ENCODE measurements at places on chromosomes 2 and 18.
A peak's percentile ranks its signal among the peaks of the same experiment; 100 is the strongest.

DNA sequence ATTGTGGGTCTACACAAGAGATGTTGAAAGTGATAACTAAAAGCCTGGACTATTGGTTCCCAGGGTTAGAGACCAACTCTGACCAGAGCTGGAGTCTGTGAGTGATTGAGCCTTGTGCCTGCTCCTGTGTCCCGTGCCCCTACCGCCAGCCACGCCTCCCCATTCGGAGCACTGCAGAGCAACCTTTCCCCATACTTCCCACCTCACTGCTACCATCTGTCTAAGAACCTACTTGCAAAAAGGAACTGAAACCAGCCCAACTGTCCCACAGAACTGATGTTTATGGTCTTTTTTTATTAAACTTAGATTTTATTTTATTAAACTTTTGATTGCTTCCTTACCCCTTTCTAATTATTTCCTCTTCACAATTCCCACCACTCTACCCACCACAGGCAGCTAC is 300.3 kb upstream of the MGAT5 start:
- no peak for DNase-seq

DNA sequence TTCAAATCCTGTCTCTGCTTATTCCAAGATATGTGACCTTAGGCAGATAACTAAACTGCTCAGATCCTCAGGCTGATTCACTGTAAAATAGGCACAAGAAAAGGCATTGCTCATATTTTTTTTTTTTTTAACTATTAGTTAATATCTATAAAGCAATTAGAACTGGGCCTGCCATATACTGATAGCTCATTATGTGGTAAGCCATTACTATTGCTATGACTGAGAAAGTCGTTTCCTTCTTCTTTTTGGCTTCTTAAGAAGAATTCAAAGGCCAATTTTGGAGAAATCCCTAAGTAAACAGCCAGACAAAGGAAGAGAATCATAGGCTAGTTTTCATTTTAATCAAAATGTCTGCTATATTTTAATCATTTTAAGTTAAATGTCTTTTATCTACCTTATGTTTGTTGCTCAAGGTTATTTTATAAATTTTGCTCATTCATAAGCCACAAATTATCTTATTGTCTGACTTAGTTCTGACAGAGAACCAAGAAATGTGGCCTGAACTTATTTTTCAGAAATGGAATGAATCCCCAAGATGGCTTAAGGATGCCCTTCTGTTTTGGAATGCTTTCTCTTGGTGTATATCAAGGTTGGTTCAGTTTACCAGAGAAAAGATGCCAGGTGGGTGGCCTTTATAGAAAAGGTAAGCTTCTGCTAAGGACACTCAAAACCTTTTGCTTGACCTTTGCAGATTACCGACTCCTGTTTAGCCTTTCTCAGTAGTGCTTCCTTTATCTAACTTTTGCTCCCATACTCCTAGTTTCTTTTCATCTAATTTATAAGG is 21.3 kb upstream of the VRK2 start:
- no peak for DNase-seq

DNA sequence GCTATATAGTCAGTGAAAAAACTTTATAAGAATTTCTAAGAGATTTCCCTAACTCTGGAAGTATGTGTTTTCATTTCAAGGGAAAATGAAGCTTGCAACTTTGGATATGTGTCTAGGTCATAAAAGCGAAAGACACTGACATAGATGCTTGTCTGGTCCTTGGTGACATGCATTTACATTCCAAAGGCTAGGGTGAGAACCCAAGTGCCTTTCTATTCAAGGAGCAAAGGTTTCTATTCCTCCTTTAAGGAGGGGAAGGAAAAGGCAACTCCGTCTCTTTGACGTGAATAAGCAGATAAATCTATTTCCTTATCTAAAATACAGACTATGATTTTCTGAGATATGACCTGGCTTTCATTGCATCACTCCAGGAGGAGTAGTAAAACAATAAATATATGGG is 261.1 kb downstream of the CDH7 start:
- no peak for DNase-seq

DNA sequence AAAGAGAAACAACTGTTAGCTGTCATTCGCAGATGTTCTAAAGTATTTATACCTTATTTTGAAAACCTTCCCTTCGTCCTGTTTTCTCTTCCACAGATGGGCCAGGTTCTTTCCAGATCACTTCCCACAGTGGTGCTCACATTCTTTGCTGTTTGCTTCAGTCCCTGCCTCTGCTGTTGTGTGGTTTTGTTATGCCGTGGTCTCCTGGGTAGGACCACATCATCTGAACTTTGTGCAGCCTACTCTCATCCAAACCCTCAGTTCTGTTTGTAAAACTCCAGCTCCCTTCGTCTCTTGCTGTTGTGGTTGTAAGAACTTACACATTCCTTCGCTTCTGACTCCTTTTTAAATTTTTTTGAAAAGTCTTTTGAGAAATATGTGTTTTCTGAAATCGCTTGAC is 38.1 kb downstream of the ZNF236 start:
- DNase-seq = peak; percentile 18

- no peak for DNase-seq
Observed at GRCh38 chr2:18136881-18137475, 258.5 kb downstream of the KCNS3 start.

- DNase-seq = no peak
Observed at GRCh38 chr2:121697108-121697631, 39.5 kb downstream of the NIFK start.

DNA sequence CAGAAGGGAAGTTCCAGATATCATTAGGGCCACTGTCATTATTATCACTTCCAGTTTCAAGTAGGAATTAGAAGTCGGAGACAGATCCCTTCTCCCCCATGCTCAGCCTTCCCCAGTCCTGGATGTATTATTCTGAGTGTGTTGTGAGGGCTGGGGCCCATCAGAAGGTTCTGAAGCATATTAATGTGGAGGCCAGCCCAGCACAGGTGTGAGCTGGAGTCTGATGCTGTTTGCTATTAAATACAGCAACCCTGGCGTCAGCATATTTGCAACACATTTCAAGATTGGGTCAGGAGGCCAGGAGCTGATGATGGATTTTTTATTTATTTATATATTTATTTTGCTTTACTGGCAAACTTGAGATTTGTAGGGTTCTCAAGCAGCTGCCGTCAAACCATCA is 195.2 kb downstream of the NRP2 start:
- no peak for DNase-seq

DNA sequence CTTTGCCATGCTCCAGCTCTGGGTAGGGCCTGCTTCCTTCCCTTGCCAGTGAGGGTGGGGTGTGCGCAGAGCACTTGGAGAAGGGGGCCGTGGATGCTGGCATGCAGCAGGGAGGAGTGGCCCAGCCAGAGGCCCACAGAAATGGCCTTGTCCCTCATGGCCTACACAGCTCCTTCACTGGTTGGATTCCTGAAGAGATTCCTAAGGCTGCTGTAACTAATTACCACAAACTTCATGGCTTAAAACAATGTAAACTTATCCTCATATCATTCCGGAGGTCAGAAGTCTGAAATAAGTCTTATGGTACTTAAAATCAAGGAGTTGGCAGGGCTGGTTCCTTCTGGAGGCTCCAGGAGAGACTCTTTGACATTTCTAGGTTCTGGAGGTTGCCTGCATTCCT is 195.2 kb downstream of the GLI2 start:
- no peak for DNase-seq

DNA sequence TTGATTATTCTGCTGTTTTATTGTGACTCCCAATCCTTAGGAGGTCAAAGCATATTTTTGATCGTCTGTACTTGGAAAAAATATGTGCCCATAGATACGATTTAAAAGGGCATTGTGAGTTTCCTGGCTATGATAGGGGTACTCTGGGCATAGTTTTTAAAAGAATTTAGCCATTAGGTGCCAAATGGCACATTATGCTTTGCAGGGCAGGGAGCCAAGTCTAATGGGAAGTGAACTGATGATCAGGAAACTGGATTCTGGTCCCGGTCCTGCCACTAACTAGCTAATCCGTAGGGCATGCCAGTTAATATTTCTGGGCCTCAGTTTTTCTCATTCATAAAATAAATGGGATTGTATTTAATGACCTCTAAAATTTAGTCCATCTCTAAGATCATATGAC is 189.3 kb downstream of the LTBP1 start:
- DNase-seq = no peak

DNA sequence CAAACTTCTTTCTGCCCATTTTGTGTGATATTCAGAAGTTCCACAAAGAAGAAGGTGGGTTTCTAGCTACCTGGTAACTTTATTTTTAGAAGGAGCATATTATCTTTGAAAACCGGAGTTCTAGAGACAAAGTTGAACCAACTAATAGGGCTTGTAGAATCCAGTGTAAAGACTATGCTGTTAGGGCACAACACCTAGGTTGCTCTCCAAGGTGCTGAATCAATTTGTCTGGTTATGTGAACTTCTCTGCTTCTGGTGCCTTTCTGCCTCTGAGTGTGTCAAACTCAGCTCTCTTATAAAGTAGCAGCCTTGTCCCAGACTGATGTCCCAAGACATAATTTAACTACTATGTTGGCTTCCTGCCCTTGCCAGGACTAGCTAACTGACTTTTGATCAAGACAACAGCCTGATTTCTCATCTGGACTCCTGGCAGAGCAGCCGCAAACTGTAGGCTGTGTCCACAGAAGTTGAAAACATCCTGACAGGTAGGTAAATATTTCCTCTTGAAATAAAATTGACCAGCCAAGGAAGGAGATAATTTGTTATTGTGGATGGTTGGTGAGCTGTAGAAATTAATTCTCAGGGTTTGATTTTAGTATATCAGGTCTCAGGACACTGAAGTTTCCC is 119.4 kb downstream of the CYRIA start:
- no peak for DNase-seq

- DNase-seq = no peak
Observed at GRCh38 chr2:19774805-19775176, 127.0 kb downstream of the TTC32 start.

GRCh38 chr2:31302940-31303563 is 69.1 kb downstream of the EHD3 start:
- DNase-seq = no peak

DNA sequence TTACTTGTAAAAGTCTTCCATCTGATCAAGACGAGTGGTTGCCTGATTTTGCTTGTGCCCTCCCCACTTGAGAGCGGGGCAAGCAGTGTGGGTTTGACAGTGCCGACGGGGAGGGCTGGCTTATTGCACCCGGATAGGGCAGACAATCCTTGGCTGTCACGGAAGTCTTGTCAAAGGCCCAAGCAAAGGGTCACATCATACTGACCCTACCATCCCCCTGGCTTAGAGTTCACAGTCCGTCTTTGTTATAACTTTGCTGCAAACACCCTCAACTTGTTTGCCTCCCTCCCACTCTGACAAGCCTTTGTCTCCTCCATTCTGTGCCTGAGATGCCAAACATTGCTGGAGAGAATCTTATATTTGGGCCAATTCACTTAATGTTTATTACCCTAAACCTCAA is 165.9 kb upstream of the MSH6 start:
- DNase-seq = no peak

DNA sequence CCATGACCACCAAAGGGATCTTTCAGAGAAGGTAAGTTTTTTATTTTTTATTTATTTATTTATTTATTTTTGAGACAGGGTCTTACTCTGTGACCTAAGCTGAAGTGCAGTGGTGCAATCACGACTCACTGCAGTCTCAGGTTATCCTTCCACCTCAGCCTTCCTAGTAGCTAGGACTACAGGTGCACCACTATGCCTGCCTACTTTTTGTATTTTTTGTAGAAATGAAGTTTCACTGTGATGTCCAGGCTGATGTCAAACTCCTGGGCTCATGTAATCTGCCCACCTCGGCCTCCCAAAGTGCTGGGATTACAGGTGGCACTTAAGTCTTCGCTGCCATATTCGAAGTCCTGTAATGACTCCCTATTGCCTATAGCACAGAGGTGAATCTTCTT is 342.5 kb downstream of the CYRIA start:
- DNase-seq = no peak

- no peak for DNase-seq
Observed at GRCh38 chr2:222751238-222751637, 79.8 kb downstream of the MOGAT1 start.

- DNase-seq = no peak
Observed at GRCh38 chr18:63440219-63440618, 17.9 kb upstream of the VPS4B start.

DNA sequence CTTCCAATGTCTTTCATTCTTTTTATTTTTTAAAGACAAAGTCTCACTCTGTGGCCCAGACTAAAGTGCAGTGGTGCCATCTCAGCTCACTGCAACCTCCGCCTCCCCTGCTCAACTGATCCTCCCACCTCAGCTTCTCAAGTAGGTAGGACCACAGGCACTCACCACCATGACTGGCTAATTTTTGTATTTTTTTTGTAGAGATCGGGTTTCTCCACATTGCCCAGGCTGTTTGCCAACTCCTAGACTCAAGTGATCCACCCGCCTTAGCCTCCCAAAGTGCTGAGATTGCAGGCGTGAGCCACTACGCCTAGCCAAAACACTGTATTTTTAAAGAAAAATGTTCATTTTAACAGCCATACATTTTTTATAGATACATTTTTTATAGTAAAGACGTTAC is 12.7 kb downstream of the GCKR start:
- DNase-seq = peak; percentile 5

DNA sequence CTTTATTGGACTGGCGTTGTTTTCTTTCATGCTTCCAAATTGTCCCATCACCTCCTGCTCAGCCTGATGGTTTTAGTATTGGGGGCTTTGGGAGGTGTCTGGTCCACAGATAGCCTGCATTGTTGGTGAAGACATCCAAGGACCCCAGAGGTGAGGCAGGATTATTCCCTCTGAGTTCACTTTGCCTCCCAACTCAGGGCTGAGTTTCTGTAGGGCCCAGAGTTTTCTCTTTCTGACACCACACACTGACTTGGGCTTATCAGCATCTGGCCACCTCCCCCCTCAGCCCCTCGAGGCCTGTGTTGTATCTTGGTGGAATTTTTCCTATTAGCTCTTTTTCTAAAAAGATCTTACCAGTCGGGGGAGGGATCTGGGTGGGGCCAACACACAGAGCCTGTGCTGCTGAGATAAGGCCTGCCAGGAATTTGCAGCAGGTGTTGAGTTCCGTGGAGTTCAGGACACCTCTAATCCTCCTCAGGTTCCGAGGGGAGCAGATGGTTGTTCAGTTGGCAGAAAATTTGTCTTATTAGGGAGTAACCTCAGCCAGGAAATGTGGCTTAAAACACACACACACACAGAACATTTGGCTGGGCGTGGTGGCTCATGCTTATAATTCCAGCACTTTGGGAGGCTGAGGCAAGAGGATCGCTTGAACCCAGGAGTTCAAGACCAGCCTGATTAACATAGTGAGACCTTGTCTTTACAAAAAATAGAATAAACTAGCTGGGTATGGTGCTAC is 7.3 kb downstream of the EMILIN2 start:
- peak; percentile 48 for DNase-seq

DNA sequence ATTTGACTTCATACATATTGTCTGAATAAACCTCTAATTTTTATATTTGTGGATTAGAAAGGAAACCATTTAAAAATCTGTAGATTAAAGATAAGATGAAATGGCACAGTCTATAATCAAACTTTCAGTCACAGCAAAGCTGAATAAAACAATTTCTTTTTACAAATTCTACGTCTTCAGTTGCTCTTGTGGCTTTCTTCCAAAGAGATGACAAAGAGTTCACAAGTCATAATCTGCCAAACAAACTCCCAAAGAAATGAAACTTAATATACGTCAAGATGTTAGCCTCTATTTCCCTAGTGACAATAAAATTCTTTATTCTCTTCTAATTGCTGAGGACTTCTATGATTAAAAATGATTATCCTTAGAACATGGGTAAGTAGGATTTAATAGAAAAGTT is 66.3 kb downstream of the FIGN start:
- no peak for DNase-seq

- DNase-seq = no peak
Observed at GRCh38 chr2:43507137-43507536, 88.7 kb downstream of the THADA start.

- DNase-seq = no peak
Observed at GRCh38 chr18:26667046-26667445, 118.7 kb upstream of the KCTD1 start.
